ENCODE measurements at places on chromosomes 2 and 18.

- DNase-seq = no peak
Measured at GRCh38 chr2:224969633-224970260, 72.5 kb downstream of the DOCK10 start.

DNA sequence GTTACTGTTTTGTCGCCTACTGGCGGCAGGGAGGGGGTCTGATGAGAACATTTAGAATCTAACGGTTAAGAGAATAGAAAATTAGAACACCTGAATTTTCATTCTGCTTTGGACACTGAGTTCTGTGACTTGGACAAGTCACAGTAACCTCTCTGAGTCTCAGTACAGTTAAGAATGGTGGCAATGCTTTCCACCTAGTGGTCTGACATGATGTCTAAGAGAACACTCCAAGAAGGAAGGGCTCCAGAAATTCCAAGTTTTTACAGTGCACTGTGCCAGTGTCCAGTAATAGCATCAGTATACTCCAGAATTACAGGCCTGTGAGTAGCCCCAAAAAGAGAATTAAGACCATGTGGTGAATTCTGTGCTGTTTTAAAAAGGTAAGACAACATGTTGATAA is 174.1 kb upstream of the ZFP36L2 start:
- DNase-seq = no peak

DNA sequence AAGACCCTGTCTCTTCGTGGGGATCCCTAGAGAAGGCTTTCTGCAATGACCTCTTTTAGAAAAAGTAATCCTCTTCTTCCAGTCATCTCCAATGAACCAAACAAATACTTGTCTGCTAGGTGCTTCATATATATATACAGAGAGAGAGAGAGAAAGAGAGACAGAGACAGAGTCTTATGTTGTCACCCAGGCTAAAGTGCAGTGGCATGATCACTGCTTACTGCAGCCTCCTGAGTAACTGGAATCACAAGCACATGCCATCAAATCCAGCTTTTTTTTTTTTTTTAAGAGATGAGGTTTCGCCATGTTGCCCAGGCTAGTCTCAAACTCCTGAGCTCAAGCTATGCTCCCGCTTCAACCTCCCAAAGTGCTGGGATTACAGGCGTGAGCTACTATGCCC is 18.6 kb upstream of the PKDCC start:
- DNase-seq = no peak

DNA sequence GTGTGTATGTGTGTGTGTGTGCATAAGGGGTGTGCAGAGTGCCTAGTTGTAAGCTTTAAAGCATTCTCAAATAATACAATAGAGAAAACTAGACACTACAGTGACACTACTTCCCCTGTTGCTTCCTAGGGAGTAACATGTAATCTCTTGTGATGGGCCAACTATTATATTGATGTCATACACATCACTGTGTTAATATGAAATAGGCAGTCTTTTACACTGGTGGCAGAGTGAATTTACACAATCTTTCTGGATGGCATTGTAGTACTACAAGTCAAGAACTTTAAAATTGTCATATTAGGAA is 488.0 kb upstream of the ZEB2 start:
- DNase-seq = no peak

DNA sequence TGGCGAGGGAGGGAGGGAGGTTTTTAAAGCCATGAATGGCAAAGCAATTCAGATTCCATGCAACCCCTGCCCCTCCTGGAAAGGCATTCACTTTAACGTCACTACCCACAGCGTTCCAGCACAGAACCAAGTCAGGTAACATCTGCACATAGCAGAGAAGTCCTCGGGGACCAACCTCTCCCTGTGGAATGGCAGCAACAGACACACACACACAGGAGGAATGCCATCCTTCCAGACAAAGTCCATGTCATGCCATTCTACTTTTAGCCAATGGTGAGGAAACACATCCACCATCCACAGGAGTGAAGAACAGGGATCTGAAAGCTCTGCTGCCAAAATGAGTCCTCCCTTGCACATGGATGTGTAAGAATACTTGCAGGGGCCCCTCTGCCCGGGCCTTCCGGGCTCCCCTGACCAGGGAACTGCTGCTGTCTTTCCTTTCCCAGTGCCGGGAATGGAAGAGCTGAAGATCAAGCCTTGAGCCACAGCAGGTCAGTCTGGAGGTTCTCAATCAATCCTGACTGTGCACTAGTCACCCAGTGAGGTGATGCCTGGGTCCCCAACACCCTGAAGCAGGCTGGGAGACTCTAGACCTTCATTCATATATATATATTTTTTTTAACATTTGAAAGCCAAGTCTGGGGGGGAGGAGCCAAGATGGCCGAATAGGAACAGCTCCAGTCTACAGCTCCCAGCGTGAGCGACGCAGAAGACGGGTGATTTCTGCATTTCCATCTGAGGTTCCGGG is 63.7 kb downstream of the UXS1 start:
- no peak for DNase-seq

DNA sequence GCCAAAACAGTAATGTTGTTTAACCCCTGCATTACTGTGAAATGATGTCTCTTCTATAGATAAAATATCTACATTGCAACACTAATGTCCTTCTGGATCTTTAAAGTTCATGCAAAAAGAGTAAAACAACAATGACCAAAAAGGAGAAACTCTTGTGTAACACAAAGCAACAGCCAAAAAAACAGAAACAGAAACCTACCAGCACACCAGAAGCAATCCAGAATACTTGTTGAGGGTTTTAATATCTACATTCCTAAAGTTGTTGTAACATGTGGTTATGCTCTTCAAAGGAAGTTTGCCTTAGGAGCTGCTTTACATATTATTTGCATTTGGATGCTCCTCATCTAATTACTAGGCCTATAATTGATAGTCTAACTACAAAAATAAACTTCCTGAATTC is 157.2 kb downstream of the BABAM2 start:
- DNase-seq = no peak

- DNase-seq = no peak
Measured at GRCh38 chr2:238401551-238401950, 25.2 kb upstream of the ASB1 start.
